ENCODE measurements at places on chromosomes 1 and 21.

DNA sequence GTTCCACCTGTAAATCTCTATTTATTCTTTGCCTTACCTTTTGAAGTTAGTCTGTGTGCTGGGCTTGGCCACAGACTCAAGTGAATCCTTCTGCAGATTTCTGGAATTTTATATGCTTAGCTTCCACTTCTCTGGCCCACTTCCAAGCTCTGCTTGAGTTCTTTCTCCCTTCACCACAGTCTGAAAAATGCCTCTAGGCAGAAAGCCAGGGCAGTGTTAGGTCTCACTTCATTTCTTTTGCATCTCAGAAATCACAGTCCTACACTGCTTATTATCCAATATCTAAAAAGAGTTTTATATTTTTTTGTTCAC is 48.9 kb downstream of the INKA2 start:
- DNase-seq, result peak; percentile 35

GRCh38 chr1:14254251-14254650 is 344.2 kb upstream of the KAZN start:
- no peak for DNase-seq

- no peak for DNase-seq
Measured at GRCh38 chr1:218765753-218766152, 407.9 kb upstream of the LYPLAL1 start.

DNA sequence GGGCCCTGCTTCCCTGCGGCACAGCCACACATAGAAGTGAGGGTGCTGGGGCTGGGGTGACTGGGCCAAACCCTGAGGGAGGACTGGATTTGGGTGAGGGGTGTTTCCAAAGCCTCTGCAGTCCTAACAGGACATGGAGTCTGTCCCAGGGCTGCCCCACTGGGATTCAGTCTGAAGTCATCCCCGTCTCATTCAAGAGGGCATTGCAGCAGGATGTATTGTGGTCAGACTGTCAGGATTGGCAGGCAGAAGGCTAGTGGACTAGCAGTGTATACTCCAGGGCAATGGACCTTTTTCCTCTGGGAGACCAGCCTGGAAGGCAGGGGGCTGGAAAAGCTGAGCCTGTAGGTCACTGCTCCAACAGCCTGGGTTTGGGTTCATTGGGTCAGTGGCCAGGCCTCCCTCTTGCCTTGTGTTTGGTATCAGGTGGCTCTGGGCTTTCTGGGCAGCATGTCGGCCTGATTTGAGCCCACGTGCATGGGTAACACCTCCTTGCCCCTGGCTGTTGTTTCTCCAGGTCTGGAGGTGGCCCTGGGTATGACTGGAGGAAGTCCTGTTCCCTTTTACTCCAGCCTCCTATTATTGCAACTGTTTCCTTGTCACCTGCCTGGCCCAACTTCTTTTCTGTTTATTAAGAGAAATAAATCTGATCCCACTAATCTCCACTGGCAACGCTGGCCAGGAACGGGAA is 41.0 kb upstream of the SYNC start:
- DNase-seq, result no peak

DNA sequence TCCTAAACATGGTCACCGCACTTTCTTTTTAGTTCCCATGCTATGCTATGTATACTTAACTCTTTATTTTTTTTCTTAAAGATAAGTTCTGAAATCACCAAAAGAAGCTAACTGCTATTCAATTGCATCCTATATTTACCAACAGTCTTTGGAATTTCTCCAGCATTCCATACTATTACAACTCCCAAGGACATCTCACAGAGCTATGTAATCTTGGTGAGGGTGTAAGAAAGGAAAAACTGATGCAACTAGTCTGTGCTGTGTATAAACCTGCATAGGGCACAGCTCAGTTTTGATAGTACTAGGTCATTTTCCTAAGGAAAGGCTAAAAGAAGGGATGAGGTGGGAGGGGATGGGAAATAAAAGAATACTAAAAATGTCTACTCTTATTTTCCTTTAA is 78.0 kb downstream of the PTPN14 start:
- DNase-seq, result peak; percentile 29

GRCh38 chr1:114023377-114023776 is 44.1 kb downstream of the OLFML3 start:
- DNase-seq, result no peak

GRCh38 chr1:39901464-39901713 is 328 bp downstream of the MYCL start:
- DNase-seq, result peak; percentile 46

GRCh38 chr1:97501628-97502027 is 419.2 kb downstream of the DPYD start:
- DNase-seq, result no peak

GRCh38 chr1:3672971-3673361 is 20.6 kb downstream of the TP73 start:
- no peak for DNase-seq

GRCh38 chr1:18077657-18078215 is 29.9 kb upstream of the IGSF21 start:
- DNase-seq, result no peak

DNA sequence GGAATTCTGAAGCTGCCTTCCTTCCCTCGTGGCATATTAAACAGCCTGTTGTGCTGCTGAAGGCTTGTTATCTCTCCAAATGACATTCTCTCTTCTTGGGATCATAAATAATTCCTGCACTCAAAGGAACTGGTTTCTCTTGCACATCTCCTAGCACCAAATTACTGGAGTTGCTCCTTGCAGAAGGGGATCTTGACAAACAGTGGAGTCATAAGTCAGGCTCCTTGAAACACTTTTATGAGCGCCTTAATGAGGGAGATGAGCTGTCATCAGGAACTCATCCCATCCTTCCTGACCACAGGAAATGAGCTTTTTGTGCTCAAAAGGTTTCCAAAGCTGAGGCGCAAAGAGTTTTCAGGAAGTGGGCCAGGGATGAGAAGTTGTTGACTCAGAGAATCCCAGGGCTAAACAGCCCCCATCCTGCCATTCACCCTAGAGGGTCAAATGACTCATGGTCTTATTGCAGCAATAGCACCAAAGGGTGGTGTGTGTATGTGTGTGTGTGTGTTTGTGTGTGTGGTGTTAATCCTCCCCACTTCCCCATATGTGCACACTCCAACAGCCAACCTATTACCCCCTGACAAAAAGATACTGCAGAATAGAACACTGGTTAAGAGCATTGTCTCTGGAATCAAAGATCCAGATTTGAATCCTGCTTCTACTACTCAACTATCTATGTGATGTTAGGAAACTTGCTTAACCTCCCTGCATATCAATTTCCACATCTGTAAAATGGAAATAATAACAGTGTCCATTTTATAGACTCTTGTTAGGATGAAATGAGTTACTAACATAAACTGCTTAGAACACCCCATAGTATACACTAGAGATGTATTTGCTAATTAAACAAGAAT is 2.8 kb upstream of the PHC2 start:
- peak; percentile 100 for DNase-seq

GRCh38 chr1:43381612-43382011 is 8.0 kb downstream of the MED8 start:
- no peak for DNase-seq

DNA sequence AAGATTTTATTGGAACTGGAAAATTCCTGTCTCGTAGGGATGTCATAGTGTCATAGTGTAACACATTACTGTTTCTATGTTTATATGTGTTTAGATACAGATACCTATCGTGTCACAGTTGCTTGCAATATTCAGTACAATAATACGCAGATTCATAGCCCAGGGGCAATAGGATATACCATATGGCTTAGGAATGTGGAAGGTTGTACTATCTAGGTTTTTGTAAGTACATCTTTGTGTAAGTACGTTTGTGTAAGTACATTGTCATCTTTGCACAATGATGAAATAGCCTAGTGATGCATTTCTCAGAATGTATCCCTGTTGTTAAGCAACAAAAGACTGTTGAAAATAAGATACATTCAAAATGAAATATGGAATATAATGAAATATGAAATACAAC is 68.9 kb downstream of the CAMTA1 start:
- peak; percentile 89 for DNase-seq

DNA sequence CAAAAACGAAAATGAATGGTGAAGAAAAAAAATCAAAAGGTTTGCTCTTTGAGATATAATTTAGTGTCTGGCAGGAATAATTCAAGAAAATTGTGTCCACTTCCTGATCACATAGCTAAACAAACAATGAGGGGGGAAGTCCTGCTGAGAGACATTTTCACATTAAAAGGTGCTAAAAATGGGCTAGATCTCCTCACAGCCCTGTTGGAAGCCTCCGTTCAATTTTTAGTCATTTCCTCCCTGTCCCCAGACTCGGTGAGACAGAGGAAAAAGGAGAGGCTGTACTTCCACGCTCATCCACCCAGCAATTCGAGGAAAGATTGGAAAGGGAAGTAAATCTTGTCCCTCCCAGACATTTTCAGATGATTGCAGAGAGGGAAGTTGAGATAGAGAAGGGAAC is 103.7 kb downstream of the BARHL2 start:
- no peak for DNase-seq

DNA sequence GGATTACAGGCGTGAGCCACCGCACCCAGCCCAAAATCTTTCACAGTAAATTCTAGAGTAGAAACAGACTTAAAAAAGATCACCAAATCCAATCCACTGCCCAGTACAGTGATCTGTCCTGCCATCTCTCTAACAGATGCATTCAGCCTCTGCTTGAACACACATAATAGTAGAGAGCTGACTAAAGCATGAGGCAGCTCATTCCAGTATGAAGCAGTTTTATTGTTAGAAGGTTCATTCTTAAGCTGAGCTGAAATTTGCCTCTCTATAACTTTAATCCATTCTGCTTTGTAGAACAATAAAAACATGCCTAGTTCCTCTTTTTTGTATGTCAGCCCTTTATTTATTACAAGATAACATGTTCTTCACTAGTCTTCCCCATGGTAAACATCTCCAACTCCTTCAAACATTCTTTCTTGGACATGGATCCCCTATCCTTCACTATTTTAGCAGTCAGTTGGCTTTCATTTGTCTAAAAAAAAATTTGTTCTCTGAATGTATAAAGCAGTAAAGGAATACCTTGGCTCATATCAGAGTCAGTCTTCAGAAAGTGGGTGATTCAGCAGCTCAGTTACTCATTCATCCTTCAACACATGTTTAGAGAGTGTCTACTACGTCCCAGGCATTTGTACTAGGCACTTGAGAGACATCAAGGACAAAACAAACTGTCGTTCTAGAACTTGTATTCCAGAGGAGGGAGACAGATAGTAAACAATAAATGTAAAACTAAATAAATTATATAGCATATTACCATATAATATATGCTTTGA is 10.7 kb upstream of the PTBP2 start:
- peak; percentile 44 for DNase-seq

GRCh38 chr21:21664871-21665270 is 666.7 kb downstream of the NCAM2 start:
- no peak for DNase-seq

GRCh38 chr1:156586892-156587477 is 4.6 kb upstream of the NAXE start:
- DNase-seq, result no peak

DNA sequence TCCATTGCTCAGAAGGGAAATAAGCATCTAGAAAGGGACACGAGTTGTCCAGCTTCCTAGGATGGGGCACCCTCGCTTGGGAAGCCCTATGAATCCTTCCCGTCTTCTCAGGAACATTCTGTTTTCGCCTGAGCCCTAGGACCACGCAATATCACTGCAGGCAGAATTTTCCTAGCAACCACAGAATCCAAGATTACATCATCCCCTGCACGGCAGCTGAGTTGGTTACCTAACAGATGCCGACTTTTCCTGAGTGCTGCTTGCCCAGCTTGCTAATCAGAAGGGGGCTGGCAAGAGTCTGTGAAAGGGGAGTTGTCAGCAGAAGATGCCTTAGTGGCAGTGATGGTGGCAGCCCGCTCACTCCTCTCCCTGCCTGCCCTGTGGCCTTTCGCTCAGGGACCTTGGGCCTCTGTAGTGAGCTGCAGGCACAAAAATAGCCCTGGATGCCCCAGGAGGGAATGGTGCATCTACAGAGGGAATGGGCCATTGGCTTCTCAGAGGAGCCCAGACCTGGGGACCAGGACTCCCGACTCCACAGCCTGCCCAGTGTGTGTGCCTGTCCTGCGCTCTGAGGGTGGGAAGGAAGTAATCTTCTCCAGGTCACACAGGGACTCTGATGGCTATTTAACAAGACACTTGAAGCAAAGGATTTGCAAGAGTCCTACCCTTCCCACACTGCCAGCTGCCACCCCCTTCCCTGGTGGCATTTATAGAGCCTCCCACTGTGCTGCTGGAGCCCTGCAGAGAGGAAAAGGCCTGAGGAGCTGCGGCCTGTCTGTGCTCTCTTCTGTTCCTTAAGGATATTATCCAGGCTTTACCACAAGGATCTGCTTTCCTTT is 28.9 kb upstream of the CLSTN1 start:
- peak; percentile 80 for DNase-seq

DNA sequence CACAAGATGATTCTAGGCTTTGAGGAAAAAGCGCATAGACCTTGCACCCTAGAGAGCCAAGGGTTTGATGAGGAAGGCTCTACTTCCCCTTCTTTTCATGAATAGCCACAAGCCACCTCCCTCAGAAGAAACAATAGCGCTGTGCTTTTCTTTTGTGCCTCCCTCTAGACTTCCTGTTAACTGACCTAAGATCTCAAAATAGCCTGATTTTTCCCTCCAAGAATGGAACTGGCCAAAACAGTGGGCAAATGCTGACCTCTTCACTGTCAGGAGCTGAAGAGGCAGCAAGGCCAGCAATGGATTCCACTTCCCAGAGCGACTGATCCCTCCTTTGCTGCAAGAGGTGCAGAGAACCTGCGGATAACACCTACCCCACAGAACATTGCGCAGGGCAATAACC is 362.8 kb downstream of the KCNH1 start:
- no peak for DNase-seq

DNA sequence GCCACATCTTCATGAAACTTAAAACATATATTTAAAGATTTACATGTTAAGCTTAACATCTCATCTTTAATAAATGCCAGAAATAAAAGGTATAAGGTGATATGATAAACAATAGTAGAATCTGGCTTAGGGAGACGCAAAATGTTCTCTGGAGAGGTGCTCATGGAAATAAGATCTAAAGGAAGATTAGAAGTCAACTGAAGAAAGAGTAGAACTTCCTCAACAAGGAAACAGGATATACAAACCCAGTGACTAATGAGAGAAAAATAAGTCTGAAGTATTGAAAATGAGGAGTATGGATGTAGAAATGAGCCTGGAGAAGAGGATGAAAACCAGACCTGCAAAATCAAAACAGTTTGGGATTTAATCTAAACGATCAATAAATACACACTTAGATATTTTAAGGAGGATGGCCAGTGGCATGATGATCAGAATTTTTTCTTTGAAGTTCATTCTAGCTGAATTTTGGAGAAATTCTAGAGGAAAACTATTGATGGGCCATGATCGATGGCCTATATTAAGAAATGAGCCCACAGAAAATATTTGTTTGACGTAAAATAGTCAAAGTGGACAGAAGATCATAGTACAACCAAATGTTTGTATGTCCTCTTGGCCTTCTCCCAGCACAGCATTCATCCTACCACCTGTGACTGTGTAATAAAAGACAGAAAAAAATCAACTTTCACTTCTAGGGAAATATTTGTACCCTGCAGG is 387.9 kb upstream of the PTBP2 start:
- no peak for DNase-seq

DNA sequence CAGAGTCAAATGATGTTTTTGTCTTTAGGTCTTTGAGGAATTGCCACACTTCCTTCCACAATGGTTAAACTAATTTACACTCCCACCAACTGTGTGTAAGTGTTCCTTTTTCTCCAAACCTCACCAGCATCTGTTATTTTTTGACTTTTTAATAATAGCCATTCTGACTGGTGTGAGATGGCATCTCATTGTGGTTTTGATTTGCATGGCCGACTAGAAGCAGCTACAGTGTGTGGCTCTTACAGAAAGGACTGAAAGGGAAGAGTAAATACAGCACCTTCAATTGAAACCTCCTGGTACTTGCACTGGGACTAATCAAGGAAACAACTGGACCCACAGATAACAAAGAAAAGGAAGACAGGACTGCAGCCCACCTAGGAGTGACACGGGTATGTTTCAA is 668.0 kb upstream of the RGS18 start:
- DNase-seq, result no peak

Measured in mammary epithelial cell (primary cell).